ENCODE measurements at places on chromosomes 1 and 21.
A peak's percentile ranks its signal among the peaks of the same experiment; 100 is the strongest.

- no peak for ATAC-seq
Observed at GRCh38 chr1:228827019-228827418, 91.7 kb downstream of the RHOU start.

GRCh38 chr1:197911857-197912696, 5.1 kb upstream of the LHX9 start:
- no peak for ATAC-seq

DNA sequence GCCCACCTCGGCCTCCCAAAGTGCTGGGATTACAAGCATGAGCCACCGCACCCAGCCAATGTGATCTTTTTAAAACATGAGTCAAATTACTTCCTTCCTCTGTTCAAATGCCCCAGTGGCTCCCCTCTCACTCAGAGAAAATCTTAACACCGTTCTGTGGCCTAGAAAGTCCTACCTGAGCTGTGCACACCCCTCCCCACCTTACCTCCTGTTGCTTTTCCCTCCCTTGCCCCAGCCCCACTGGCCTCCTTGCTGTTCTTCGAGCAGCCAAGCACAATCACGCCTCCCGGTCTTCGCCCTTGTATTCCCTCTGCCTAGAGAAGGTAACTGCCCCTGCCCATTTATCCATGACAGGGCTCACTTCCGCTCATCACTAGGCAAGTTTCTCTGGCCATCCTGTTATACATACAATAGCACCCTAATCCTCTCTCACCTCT, 62.6 kb upstream of the RPL11 start:
- ATAC-seq: peak; percentile 72

- ATAC-seq: no peak
Observed at GRCh38 chr1:113269168-113269963, 120.9 kb upstream of the MAGI3 start.

DNA sequence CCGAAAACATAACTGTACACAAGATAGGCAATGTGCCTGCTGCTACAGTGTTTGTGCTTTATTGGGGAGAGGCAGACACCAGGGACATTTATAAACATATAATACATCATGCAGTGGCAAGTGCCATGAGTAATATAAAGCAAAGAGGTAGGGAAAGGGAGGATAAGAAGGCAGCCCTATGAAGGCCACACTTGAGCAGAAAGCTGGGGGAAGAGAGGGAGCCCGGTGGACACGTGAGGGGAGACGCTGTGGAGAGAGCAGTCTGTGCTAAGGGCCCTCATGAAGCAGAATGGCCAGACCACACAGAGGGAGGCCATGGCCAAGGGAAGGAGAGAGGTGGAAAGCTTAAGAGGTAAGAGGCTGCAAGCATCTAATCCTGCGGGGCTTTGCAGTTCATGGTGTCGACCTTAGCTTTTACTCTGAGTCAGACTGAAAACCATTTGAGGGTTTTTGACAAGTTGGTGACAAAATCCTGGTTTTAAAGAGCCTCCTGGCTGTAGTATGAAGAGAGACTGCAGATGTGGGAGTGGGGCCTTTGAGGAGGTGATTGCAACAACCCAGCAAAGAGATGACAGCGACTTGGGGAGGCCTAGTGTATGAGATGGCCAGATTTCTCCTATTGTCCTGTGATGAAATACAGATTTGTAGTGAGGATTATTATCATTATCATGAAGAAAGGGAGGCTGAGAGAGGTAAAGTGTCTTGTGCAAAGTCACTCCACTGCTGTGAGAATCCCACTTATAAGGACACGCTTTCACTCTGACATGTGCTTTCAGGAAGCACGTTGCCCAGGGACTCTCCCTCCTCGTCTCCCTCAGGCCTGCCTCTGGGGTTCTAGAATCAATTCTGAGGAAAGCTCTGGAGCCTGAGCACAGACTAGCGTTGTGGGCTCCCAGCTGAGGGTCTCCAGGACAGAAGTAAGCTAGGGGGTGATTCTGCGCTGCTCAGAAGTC, 192.9 kb downstream of the RHOU start:
- ATAC-seq: no peak

GRCh38 chr1:28208818-28209441, 23.9 kb downstream of the DNAJC8 start:
- peak; percentile 70 for ATAC-seq

Data from stimulated activated memory B cell treated with anti-CD40 and anti-IgM and Interleukin-4, amounts not matched to agents 10 μg/mL and 1 μg/mL and 100 μg/mL, for 72 hours (primary cell).